Activated CD8-positive, alpha-beta memory T cell treated with anti-CD3 and anti-CD28 coated beads for 48 hours (primary cell): ENCODE measurements at places on chromosomes 16 and 17.

DNA sequence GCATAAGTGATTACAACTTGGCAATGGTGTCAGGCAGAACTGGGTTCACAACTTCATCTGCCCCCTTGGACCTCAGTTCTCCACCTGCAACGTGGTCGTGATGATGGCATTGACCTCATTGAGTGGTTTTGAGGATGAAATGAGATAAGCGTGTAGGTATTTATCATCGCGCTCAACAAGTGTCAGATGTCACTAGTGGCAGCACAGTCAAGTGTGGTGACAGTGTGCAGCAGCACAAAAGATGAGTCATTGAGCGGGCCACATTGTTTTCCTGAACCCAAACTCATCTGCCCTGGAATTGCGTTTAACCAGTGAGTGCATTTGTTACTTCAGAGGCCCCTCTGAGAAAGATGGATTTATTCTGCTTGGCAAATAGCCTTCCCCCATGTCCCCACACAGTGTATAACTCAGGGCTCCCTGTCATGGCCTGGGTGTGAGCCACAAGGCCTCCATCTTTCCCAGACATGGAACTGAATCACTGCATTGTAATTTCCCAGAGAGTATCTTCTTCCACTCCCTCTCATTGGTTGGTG, 20.9 kb downstream of the IRX3 start:
- DNase-seq: no peak

DNA sequence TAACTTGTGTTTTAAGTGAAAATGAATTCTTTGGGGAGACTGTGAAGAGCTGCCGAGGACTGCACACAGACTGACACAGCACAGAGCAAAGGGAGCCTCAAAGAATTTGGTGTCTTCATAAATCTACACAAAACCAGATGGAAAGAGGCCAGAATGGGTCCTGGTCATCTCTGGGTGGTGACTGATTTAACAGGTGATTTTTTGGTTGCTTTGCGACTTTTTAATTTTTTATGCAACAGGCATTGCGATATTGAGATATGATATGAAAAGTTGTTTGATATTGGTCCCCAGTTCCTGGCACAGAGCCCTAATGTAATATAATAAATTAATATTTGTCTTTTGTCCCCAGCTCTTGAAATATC, 12.6 kb upstream of the EIF1 start:
- DNase-seq: no peak

DNA sequence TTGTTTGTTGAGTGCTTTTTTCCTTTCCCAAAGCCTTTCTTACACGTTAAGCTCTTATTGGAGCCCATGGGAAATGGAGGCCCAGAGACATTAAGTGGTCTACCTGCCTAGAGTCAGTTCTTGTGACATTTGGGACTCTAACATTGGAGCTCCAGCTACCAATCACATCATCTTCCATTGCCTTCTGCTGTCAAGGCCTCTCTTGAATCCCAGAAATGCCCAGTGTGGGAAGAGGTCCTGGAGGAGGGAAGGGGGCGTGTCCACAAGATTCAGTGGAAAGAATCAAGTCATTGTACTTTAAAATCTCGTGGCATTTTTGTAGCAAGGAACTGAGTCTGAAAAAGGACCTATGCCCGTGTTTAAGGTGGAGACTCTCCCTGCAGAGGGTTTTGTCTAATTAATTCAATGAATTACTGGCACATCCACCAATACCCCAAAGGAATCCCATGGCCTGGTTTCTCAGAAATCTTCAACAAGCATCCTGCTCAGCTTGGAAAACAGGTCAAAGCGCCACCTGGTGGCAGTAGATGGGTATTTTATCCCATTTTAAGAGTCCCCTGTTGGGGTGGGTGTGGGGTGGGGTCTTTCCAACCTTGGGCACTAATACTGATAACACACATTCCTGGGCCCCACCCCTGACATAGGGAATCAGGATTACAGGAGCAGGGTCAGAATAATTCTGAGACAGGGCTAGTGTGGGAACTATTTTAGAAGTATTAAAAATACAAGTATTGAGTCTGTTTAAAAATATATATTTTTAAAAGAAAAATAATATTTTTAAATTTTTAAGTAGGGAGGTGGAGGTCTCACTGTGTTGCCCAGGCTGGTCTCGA, 24.6 kb downstream of the GPT2 start:
- DNase-seq: no peak

DNA sequence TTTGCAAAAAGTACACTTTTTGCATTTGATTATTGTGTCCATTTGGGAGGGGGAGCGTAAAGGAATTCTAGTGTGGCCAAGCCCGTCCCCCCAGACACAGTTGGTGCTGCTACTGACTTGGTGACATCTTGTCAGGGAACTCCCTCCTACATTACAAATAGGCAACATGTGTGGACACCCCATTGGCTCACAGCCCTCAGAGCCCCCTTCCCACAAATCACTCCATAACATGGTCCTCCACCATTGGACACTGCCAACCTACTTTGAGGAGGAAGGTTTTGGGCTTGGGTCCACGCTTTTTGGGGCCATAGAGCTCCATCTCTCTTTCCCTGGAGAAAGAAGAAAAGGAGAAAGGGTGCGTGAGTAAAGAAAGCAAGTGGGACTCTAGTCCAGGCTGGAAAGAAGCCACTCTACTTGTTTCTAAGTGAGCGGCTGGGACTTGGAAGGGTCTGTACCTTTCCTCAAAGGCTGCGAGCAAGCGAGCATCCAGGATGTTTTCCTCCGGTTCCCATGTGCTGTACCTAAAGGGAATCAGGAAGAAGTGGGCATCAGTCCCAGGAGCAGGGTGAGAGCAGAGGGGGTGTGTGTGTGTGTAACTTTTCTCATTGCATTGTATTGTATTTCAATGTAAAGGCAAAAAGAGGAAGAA, 958 bp downstream of the CBX8 start:
- DNase-seq: no peak

GRCh38 chr17:34341916-34342315, 14.4 kb upstream of the CCL13 start:
- DNase-seq: no peak

DNA sequence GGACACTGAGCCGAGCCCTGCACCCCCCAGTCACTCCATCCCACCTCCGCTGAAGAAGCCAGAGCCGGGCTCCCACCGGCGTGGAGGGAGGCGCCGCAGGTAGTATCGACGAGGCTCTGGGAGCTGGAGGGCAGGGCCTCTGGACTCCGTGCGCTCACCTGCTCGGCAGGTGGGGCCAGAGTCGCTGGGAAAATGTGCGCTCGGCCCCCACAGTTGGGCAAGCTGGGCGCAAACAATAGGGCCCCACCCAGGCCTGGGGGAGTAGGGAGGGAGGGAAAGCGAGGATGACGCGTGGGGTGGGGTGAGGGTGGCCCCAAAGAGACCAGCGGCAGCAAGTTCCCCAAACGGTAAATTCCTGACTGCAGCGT, 668 bp downstream of the JUP start:
- DNase-seq: no peak
